ENCODE measurements at places on chromosomes 5 and 9. TPM values are rescaled to one million over a fixed set of nuclear protein-coding genes. Genes with fewer than 3 reads are reported as not detected.

DNA sequence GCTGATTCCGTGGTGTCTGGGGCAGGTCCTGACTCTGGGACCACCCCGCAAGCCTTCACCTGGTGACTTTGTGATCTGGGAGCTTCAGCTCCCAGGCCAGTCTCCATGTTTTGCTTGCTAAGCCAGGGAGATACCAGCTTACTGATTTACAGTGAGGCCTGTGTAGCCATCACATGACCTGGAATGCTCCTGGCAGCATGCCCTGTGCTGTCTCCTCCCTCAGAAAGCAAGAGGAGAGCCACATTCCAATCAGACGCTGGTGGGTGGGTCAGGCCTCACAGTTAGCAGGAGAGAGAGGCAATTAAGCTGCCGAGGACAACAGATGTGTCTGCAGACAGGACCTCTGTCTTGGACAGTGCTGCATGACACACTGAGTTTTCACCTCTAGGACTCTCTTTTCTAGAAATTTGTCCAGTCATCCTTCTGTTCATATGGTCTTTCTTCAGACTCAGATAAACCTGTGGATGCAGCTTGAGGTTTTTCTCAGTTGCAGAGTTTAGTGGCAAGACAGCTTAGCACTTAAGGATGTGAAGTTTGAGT lies 24.4 kb upstream of the GRPEL2 start:
- peak; percentile 97 for DNase-seq

- no peak for DNase-seq
Measured at GRCh38 chr9:131024978-131025868, 16.2 kb downstream of the LAMC3 start.

- DNase-seq, result no peak
Measured at GRCh38 chr9:133959171-133959570, 33.0 kb downstream of the VAV2 start.

GRCh38 chr5:142125963-142126362 lies 17.4 kb downstream of the NDFIP1 start:
- DNase-seq, result no peak

Gene PRR7
- 4.7 TPM for total RNA-seq

GRCh38 chr9:87803623-87804345 lies 77.9 kb downstream of the CTSL start:
- no peak for DNase-seq

Gene ADCY2
- total RNA-seq, result 0.32 TPM

Gene FCN1
- total RNA-seq, result not detected

DNA sequence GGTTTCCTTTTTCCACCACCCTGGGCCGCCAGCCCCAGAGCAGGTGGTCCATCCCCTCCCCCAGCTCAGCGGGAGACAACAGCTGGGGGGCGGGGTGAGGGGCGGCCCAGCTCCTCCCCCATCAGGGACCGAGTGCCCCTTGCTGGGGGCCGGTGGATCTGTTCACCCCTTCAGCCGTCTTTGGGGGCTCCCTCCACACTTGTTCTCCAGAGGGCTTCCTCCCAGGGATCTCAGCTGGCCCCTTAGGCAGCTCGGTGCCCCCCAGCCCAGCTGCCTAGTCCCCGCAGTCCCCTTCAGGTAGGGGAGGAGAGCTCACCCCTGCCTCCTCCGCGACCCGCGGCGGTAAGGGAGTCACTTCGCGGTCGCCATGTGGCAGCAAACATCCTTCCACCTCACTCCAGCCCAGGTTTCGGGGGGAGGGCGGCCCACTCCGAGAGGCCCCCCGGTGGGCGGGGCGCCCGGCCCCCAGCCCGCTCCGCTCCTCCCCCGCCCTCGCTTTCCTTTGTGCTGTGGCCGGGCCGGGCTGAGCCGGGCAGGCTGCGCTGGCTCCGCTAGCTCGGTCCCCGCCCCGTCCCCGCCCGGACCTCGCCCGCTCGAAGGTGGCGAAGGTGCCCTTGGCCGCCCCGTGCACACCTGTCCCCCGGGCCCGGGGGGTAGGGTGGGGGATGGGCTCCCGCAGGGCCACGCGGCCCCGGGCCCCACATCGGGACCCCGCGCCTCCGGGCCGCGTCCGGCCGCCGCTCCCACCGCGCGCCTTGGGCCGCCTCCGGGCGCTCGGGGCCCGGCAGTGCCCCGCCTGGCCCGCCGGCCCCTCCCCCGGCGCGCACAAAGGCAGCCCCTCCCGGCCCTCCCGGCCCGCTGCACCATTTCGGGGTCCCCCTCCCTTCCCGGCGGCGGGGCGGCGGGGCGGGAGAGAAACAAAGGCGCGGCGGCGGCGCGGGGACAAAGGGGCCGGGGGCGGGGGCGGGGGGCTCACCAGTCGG lies 683 bp downstream of the DBN1 start:
- DNase-seq, result peak; percentile 19

Gene CFAP90
- total RNA-seq, result not detected

GRCh38 chr5:54275361-54275760 lies 35.0 kb downstream of the ARL15 start:
- DNase-seq, result no peak

DNA sequence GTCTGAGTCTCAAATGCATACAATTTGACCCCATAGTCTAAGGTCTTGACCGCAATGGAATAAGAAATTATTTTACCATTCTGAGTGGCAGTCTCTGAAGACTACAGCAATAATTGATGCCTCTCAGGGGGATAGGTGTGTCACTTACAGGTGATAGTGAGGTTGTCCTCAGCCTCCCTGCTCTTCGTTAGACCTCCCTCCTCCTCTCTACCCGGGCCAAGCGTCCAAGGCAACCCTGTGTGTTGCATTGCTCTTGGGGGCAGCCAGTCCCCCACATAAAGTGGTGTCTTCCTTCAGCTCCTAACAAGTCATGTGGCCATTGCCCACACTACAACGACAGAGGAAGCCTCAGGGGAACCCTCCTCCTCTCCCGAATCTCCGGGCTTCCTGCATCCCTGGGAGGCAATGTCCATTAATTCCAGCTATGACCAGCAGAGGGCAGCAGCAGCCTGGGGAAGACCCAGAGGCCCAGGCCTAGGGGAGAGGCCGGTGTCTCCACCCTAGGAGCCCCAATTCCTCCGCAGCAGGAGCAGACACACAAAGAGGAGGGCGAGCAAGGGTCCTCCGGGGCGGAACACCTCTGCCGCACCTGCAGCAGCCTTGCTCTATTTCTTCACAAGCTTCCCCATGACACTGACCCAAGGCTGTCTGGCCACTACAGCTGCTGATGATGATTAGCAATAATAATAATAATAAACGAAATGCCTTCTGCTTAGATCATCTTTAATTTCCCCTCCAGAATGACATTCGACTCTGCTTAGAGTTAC lies 134.8 kb downstream of the KCNIP1 start:
- DNase-seq, result peak; percentile 44

GRCh38 chr5:53473633-53474032 lies 6.8 kb upstream of the FST start:
- no peak for DNase-seq

- DNase-seq, result no peak
Measured at GRCh38 chr5:156936972-156937371, 26.1 kb downstream of the TIMD4 start.

All from fibroblast of villous mesenchyme (primary cell).